ENCODE measurements at places on chromosomes 1 and 21.

DNA sequence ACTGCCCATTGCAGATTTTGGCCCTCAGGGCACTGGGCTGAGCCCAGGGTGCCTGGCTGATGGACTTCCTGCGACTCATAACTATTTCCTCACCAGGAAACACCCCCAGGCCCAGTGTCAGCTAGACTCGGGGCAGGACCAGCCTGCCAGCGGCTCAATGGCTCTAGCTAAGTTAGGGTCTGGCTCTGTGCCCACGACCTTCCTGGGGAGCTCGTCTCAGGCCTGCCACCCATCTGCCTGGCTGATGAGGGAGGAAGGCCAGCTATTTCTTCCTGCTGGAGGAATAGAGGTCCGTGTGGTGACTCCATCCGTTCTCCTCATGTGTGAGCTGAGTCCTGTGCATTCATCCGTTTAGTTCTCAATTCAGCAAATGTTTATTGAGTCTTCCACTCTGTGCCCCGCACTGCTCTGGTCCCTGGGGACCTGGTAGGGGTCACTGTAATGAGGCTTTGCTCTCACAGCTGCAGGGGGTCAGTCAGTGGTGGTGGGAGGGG is 44.5 kb downstream of the KIRREL1 start:
- DNase-seq = no peak

DNA sequence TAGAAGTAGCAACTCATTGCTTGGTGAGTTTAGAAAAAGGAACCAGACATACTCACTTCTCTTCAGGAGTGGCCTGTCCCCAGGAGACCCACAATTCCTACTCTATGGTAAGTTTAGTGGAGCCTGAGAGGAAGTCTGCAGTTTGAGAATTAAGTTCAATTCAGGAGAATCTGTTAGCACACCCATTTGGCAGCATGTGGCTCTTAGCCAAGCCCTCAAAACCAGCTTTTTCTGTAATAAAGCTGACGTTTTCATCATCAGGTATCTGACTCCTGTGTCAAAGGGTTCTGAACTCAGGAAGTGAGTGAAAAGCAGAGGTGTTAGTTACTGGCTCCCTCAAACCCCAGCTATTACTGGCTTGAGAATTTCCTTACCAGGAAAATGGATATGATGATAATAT is 20.4 kb upstream of the RGS16 start:
- no peak for DNase-seq

- DNase-seq = no peak
Measured at GRCh38 chr1:59288046-59288445, 8.8 kb upstream of the FGGY start.

DNA sequence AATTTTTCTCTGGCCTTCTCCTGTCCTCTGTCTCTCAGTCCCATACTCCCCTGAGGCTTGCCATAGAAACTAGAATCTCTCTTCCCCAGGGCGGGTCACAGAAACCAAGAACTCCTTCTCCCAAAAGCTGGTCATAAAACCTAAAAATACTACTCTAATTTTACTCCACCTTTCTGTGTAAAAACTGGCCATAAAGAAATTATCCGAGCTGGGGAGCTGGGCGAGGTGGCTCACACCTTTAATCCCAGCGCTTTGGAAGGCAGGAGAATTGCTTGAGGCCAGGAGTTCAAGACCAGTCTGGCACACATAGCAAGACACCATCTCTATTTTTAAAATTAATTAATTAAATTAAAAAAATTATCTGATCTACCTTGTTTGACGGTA is 3.0 kb downstream of the ALG14 start:
- DNase-seq = no peak

GRCh38 chr1:79694241-79694640 is 687.7 kb upstream of the ADGRL4 start:
- no peak for DNase-seq

- no peak for DNase-seq
Measured at GRCh38 chr1:182248721-182249120, 142.9 kb downstream of the GLUL start.

DNA sequence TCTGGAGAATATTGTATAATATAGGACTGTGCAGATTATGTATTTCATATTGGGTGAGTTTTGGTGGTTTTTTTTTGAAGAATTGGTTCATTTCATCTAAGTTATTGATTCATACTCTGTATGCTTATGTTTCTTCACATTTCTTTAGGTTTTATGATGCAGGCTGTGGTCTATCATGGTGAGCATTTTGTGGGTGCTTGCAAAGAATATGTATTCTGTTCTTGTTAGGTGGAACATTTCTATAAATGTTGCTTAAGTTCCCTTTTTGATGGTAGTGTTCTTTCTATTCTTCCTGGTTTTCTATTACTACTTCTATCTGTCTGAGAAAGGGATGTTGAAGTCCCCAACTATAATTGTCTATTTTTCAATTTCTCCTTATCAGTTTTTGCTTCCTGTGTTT is 42.6 kb downstream of the PKN2 start:
- DNase-seq = no peak

GRCh38 chr1:201772178-201772577 is 56.8 kb upstream of the IPO9 start:
- DNase-seq = no peak

DNA sequence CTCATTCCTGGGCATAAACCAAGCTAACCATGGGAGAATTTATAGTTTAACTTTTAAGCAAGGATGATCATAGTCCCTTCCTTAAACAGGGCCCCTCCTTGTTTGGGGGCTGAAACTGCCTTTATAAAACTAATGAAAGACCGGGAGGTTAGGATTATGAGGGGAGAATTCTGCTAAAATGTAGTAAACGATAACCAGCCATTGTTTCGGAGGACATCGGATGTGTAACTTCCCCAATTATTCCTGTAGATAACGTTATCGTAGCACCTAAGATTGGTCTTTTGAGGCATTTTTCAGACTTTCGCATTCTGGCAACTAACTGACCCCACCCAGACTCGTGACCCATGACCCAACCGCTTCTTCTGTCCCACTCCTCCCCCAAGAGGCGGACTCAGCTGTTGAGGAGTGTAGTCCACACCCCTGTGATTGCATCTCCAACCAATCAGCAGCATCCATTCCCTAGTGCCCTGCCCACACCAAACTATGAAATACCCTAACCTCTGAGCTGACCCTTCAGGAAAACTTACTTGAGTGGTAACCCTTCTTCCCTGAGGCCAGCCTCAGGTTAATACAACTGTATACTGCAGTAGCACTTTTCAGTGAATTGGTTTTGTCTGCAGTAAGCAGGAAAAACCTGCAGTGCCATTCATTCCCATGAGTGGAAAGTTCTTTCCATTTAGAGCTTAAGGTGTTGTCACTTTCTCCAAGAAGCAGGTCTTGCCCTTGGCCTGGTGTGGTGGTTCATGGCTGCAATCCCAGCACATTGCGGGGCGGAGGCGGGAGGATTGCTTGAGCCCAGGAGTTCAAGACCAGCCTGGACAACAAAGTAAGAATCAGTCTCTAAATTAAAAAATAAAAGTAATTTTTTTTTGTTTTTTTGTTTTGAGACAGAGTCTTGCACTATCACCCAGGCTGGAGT is 823 bp upstream of the SYF2 start:
- peak; percentile 38 for DNase-seq

Data from CD4-positive, alpha-beta memory T cell (primary cell).